Left hindlimb (tissue), 1 donor: ENCODE measurements at places on chromosomes 1 and 21.
A peak's percentile ranks its signal among the peaks of the same experiment; 100 is the strongest.

DNA sequence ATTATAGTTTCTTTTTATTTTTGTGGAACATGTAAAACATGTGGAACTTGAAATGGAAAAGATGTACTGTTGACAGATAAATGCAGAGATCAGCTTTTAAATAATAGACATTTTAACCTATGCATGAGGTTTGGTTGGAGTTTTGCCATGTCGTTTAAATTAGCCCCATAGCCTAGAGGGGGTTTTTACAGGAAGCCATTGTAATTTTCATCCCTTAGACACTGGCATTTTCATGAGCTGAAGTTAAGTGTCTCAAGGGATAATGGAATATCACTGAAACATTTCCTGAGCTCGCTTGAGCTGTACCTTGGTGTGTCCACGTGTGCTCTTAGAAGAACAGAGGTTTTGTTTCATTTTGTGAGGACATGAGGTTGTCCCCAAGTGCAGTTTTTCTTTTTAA lies 54.2 kb downstream of the HMCN1 start:
- no peak for DNase-seq

DNA sequence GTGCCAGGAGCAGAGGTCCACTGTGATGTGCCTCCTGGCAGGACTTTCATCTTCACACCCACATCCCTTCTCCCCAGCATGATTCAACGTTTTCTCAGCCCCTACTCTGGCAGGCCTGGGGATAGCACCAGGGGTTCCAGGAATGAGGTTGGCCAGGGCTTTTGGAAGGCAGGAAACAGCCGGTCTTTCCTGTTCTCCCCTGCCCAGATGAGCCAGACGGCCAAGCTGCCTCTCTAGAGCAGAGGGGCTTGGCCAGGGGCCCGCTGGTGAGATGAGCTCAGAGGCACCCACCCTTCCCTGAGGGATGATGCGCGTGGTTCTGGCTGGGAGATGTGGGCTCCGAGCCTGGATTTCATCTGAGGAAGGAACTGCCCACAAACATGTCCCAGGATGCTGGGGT lies 4.3 kb upstream of the MFAP2 start:
- peak; percentile 86 for DNase-seq

DNA sequence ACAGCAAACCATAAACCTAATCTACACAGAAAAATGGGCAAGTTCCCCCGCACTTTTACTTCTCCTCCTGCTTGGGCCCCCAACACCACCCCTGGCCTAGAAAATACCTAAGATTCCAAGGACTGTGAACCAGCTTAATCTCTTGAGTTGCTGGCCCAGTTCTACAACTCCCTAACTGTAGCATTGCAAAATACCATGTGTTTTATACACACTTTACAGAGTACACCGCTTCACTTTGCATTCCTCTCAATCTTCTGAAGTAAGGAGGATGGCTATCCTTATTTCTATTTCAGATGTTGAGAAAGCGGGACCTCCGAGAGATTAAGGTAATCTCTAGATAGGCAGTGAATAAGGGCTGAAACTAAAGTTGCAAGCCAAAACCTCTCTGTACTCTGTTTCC lies 408.3 kb upstream of the NR5A2 start:
- DNase-seq: no peak

DNA sequence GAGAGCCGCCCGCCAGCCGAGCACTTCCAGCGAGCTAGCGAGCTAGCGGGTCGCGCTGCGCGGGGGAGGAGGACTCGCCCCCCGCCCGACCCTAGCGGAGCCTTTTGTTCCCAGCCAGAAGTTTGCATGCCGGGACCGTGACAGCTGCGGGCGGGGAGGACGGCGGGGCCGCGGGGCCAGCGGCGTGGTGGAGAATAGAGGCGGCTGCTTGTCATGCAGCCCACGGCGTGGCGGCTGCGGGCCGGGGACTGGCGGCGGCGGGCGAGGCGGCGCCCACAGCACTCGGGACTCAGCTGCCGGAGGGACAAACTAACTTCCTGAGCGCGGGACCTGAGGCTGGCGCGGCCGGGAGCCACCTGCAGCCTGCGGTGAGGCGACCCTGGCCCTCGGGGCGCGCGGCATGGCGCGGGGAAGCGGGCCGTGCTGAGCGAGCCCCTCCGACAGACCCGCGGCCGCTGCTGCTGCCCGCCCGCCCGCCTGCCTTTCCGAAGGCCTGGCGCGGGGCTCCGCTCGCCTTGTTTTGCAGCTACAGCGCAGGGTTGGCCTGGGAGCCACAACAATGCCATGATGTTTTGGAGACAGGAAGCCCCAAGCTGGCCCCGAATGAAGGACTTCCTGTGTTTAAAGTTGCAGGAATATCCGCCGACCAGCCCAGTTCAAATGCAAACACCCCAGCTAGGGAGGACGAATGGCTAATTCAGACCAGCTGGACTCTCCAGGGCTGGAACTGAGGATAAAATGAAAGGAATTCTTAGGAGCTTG lies 82.2 kb upstream of the BMP8A start:
- peak; percentile 75 for DNase-seq

DNA sequence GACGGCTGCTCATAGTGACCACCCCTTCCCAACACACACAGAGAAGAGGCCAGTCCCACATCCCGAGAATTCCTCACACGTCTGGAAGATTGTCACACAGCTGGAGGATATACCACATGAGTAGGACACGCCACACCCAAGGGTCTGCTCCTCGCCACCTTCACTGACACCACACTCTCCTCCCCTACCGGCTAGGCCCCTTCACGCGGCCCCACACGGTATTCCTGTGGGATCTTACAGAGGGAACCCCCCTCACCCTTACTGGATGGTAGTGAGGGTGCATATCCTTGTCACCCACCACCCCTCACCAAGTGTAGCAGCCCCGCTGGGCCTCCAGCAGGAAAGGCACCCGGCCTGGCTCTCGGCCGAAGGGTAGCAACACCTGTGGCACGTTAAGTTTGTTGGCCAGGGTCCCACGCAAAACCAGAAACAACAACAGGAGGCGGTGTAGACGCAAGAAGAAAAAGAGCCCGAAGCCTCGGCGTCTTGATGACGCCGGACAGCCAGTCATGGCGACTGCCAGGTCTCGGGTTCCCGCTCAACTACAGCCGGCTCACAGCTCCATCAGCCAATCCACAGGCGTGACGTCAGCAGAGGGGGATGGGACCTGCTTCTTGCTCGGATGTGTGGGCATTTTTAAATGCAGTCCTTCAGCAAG lies at the start of gene NUP210L:
Gene NUP210L (minus strand): TSS at position 540 of the 658 bp plus-strand sequence.
- peak; percentile 73 for DNase-seq

DNA sequence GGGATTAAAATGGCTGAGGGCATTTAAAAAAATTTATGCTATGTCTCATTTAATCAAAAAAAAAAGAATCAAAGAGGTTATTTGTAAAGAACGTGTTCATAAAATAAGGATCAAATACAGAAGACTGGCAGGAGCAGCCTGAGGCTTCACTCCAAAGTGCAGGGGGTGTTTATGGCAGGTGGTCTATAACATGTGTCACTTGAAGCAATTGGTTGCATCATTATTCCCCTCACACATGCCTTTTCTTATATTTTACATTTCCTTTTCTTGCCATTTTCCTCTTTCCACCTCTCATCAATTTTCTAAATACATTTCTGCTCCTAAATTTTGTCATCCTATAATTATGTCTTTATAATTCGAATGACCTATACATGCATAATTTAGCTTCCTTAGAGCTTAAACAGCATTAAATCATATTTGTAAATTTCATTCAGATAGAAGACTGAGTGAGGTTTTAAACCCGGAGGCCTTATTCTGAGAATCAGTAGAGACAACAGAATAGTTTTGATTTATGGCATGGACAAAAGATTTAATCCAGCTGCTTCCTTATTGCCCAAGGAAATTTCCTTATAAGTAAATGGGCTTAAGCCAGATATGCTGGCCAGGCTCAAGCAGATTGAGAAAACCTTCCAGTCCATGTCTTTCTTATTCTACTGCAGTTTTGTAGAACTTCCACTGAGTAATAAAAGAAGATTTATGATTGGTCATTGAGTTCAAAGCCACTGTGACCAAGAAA lies 322.8 kb downstream of the TGFB2 start:
- DNase-seq: no peak

- DNase-seq: no peak
Observed at GRCh38 chr1:164562947-164563520, 4.0 kb downstream of the PBX1 start.

- DNase-seq: peak; percentile 76
Observed at GRCh38 chr1:101236516-101237228, at the start of gene S1PR1. Gene S1PR1 (plus strand): TSS chr1:101237019. CDS start chr1:101238985, 1,966 bp downstream.

DNA sequence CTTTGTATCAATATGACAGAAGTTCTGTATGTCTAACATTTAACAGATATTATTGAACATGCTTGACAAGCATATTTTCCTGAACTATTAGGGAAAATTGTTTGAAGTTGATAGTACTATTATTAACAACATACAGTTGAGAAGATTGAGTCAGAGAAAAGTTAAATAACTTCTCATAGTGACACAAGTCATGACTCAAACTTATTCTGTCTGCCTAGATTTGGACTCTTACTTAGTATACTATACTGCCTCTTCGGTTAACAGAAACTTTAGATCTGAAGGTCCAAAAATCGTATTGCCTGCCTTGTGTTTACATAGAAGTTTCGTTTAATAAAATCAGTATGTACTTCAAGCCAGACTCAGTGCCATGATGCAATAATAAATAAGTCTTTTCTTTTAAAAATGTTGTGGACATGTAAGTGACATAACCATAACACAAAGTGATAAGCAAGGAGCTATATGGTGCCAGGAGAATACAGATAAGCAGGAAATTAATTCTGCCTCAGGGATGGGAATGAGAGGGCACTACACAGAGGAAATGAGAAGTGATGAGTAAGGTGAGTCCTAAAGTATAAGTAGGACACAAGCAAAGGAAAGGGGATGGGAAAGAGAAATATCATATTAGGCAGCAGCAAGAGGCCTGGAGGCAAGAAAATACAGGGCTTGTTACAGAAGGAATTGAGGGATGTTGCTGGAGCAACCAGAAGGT lies 48.1 kb downstream of the LHX9 start:
- no peak for DNase-seq

DNA sequence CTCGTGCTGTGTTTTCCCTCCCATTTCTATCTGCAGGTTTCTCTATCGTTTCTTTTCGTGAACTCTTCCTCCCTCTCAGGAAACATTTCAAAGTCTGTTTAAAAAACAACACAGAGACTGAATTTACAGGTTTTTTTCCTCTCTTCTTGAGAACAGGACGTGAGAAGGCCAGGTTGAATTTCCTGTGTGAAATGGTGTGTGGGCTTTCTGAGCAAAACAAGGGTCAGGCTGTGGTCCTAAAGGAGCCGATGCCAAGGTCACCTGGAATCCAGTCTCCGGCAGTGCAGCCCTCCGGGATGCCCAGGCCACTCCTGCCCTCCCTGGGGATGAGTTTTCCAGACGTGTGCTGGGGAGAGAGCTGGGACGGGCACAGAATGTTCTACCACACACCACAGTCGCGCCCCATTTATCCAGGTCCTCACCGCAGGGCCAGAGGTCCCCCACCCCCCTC lies 62.7 kb upstream of the RUNX3 start:
- DNase-seq: no peak

GRCh38 chr21:44727757-44728156 lies 16.4 kb upstream of the TSPEAR start:
- DNase-seq: peak; percentile 18

DNA sequence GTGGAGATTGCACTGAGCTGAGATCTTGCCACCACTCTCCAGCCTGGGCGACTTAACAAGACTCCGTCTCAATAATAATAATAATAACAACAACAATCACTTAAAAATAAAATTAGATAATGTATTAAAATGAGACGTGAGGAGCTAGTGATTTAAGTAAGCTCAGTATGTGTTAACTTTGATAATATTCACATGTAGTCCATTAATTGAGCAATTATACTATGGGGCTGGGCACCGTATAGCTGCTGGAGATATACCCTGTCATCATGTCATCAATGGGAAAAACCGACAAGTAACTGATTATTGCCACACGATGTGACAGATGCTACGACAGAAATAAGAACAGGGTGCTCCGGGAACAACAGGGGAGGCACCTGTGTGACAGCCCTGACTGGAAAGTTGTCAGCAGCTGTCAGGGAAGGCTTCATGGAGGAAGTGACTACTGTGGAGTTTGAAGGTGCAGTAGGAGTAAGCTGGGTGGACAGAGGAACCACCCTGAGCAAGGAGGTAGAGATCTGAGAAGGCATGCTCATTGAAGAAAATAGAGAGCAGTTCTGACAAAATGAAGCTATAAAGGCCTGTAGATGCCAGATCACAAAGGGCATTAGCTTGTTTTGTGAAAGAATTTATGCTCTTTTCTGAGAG lies 924 bp upstream of the CAMSAP2 start:
- DNase-seq: no peak

GRCh38 chr21:32382108-32382644 lies 10.6 kb downstream of the URB1 start:
- DNase-seq: no peak

- DNase-seq: no peak
Observed at GRCh38 chr21:46393451-46393940, 65.2 kb upstream of the DIP2A start.

- DNase-seq: no peak
Observed at GRCh38 chr21:26095131-26095530, 75.4 kb downstream of the APP start.

DNA sequence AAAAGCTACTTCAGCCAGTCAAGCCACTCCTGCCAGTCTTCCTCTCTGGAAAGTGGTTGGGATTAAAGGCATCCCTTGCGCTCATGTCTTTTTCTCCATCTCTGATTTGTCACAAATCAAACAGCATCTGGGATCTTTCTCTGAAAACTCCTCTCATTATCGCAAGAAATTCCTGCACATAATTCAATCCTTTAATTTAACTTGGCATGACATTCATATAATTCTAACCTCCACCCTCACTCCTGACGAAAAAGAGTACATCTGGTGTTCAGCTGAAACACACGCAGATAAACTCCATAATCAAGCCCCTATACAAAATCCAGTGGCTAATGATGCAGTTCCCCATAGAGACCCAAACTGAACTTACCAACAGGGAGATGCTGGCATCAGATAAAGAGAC lies 19.4 kb upstream of the SLC2A5 start:
- DNase-seq: no peak

GRCh38 chr1:223260712-223261111 lies 103.3 kb downstream of the SUSD4 start:
- DNase-seq: no peak

DNA sequence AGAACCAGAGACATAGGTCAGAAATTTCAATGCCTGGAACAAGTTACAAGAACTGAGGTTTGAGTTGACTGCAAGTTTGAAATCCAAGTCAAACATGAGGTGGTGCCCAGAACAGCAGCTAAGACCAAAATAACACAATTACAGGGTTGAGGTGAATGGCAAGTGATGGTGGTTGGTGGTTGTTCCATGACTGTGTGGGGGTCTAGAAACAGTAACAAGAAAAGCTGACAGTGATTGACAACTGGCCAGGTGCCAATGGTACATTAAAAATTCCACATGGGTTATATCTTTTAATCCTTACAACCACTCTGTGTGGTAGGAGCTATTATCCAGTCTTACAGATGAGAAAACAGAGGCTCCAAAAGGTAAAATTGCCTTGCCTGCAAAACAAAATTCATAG lies 32.0 kb downstream of the RIMS3 start:
- peak; percentile 54 for DNase-seq
